ENCODE measurements at places on chromosomes 13 and 19. TPM values are rescaled to one million over a fixed set of nuclear protein-coding genes. Genes with fewer than 3 reads are reported as not detected.

FPR1 gene
- total RNA-seq: 4.5 TPM

PLEKHJ1 gene
- total RNA-seq: 47.8 TPM

POLR1D gene
- 73.5 TPM for total RNA-seq

DNA sequence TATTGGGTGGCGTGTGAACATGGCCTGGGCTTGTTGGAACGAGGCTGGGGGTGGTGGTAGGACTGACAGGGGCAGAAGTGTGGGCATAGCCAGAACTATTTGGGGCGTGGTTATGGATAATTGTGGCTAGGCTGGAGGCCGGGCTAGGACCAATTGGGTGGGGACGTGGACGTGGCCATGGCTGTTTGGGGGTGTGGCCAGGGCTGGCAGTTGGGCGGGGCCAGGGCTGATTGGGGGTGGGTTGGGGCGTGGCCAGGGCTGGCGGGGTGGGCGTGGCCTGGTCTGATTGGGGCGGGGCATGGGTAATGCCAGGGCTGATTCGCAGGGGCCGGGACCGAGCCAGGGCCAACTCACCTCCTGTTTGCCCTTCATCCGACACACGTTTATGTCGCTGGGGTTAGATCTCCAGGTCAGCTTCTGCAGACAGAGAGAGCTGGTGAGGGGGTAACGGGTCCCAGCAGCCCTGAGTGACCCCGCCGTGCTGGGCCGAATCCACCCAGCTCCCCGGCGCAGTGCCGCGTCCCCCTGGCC is 2.8 kb downstream of the SEMA6B start:
- H3K4me3 ChIP-seq: no peak overlapping the region
- peaks cover 4% of the 10 kb centered on the region for H3K27me3 ChIP-seq
- no peak overlapping the region for H3K27ac ChIP-seq
- H3K36me3 ChIP-seq: peaks cover 23% of the 10 kb centered on the region

- peaks cover 22% of the 10 kb centered on the region for H3K36me3 ChIP-seq
- peaks cover 41% of the 10 kb centered on the region for H3K27me3 ChIP-seq
- peaks cover 26% of the 10 kb centered on the region for H3K4me1 ChIP-seq
Measured at GRCh38 chr19:45590300-45591003, 5.8 kb upstream of the OPA3 start.

- H3K4me3 ChIP-seq: no peak overlapping the region
- H3K36me3 ChIP-seq: no peaks in the 10 kb centered on the region
- peaks cover 6% of the 10 kb centered on the region for H3K27me3 ChIP-seq
- no peak overlapping the region for H3K27ac ChIP-seq
- no peaks in the 10 kb centered on the region for H3K4me1 ChIP-seq
Measured at GRCh38 chr13:100597253-100597652, 8.7 kb upstream of the GGACT start.

MRI1 gene
- 13.7 TPM for total RNA-seq

GRCh38 chr13:79427265-79427664 is 21.2 kb upstream of the RBM26 start:
- no peak overlapping the region for H3K27ac ChIP-seq
- no peak for DNase-seq
- H3K27me3 ChIP-seq: no peaks in the 10 kb centered on the region

DNA sequence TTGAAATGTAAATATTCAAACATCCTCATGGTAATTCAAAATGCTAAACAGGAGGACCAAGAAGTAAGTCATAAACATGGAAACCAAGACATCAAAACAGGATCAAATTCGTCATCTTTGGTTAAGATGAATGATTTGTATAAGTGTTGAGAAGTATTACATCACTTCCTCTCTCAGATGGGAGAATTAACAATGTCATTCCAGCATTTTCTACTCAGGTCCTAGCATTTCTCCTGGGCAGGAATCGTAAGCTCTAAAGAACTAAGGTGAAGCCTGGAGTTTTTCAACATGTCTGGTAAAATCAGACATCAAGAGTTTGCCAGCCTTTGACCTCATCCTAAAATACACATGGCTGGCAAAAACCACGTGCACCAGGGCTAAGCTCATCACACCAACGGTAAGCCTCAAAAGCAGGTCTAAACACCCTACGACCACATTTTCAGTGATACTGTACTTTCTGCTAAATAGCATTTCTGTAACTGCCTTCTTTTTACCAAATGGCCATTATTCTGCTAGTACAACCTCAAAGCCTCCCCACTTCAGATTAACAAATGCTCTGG is 24.8 kb downstream of the RANBP3 start:
- DNase-seq: no peak
- H3K4me1 ChIP-seq: peaks cover 100% of the 10 kb centered on the region
- H3K4me3 ChIP-seq: no peak overlapping the region
- no peaks in the 10 kb centered on the region for H3K36me3 ChIP-seq
- no peaks in the 10 kb centered on the region for H3K27me3 ChIP-seq

GRCh38 chr19:38502410-38503076 is 69.1 kb downstream of the RYR1 start:
- no peak for DNase-seq
- H3K27me3 ChIP-seq: peaks cover 43% of the 10 kb centered on the region
- no peak overlapping the region for H3K4me3 ChIP-seq
- no peaks in the 10 kb centered on the region for H3K4me1 ChIP-seq
- H3K27ac ChIP-seq: no peak overlapping the region
- no peaks in the 10 kb centered on the region for H3K36me3 ChIP-seq

GRCh38 chr13:70362820-70363570 is 254.7 kb upstream of the KLHL1 start:
- H3K4me1 ChIP-seq: no peaks in the 10 kb centered on the region
- no peak overlapping the region for H3K4me3 ChIP-seq
- no peaks in the 10 kb centered on the region for H3K36me3 ChIP-seq
- H3K27ac ChIP-seq: no peak overlapping the region

LACC1 gene
- 2.3 TPM for total RNA-seq

DNA sequence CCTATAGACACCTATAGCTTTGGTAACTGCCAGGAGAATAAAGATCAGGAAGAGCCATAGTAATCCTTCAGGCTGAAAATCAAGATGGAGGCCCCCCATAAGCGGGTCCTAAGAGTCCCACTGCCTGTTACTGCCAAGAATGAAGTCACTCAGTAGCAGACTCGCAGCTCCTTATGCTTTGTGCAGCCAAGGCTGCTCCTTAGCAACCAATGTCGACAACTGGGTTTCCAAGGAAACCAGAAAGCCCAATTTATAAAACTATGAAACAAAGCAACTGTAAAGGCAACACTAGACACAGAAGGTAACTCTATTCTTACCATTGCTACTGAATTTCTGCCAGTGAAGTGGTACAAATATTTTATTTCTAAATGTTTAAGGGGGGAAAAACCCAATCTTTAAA is 56.5 kb downstream of the DCLK1 start:
- DNase-seq: no peak
- H3K4me1 ChIP-seq: no peaks in the 10 kb centered on the region
- H3K4me3 ChIP-seq: no peak overlapping the region
- H3K27me3 ChIP-seq: no peaks in the 10 kb centered on the region

- H3K36me3 ChIP-seq: no peaks in the 10 kb centered on the region
- DNase-seq: no peak
- peaks cover 23% of the 10 kb centered on the region for H3K4me1 ChIP-seq
- H3K27ac ChIP-seq: no peak overlapping the region
Measured at GRCh38 chr19:52995711-52996110, 18.0 kb upstream of the ERVV-1 start.
